ENCODE measurements at places on chromosomes 2 and 18.

- DNase-seq, result no peak
These were observed 23.3 kb upstream of the APOB start for GRCh38 chr2:21067125-21067524.

- no peak for DNase-seq
These were observed 114.8 kb downstream of the RDH14 start for GRCh38 chr2:18445433-18446320.

GRCh38 chr2:171390941-171391516, 42.8 kb downstream of the METTL8 start:
- no peak for DNase-seq

GRCh38 chr2:102975996-102976975, 214.5 kb downstream of the TMEM182 start:
- DNase-seq, result peak; percentile 28

DNA sequence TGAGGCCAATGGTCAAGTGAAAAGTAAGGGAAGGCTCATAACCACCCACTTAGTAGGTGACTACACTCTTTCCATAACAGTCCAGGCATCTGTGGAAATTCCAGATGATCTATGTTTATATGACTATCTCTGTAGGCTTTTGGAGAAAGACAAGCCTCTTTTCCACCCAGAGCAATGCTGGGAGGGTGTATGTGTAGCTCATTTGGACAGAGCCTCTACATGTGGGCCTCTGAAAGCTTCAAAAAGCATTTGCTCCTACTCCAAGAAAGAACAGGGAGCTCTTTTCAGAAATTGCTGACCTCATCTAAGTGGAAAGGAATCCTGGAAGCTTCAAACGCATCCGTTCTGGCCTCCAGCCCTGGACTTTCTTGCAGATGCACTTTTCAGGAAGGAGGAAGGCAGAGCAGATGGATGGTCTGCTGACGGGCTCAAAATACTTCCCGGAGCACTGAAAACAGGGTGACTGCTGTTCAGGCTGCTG, 308.7 kb downstream of the LRATD1 start:
- DNase-seq, result no peak
